ENCODE measurements at places on chromosomes 11 and 22.

DNA sequence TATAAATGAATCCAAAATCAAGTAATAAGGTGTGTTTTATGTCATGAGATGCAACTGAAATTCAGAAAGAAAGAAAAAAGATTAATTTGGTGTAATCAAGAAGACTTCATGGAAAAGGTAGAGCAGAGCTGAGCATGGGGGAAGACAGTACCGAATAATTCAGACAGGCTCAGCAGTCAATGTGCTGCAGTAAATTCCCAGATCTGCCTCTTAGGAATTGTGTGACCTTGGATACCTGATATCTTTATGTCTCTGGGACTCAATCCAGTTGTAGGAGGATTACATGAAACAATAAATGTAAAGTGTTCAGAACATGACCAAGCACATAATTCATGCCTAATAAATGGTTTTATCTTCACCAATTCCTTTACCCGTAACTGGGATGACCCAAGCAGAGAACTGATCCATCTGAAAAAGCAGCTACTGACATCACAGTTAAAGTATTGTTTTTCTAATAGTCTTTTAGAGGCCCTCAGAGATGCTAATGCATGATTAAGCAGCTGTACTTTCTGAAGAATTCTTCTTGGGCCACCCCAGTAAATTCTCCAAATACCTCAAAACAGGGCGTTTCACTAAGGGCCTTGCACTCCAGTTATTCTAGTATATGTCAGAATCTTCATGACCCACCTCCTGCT, 7.8 kb downstream of the MS4A12 start:
- peak; percentile 91 for DNase-seq

DNA sequence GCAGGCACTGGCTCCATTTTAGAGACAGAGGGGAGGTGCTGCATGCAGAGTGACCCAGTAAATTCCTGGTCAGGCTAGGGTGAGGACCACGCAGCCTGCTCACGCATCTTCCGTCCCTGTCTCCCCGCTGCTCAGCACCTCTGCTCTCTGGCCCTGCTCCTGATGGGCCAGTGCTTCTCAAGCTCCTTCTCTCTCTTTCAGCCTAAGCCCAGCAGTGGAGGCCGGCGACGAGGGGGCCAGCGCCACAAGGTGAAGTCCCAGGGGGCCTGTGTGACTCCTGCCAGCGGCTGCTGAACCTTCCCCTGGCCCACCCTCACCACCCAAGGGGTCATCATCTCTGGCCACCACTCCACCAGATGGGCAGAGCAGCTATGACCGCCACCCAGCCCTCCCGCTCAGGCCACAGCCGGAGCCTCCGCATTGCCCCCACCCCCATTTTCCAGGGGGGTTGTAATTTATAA, 24.7 kb downstream of the GTPBP1 start:
- DNase-seq, result no peak

- no peak for DNase-seq
These were observed 21.8 kb upstream of the YWHAH start for GRCh38 chr22:31922534-31922933.

DNA sequence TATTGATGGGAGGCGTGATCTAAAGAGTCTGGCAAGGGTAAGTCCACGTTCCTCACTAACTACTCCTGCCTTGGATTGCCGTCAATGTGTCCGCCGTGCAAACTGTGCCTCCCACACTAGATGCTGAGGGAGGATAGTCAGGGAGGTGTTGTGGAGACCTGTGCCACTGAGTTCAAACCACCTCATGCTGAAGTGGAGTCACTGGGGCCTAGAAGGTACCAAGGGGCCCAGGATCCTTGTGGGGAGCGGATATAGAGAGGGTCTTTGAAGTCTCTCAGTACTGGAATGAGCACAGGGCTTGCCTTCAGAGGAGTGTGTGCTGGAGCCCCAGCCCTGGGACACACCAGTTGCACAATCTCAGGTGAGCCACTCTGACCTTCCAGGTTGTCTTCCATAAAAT, 27.1 kb upstream of the TMPRSS4 start:
- no peak for DNase-seq

DNA sequence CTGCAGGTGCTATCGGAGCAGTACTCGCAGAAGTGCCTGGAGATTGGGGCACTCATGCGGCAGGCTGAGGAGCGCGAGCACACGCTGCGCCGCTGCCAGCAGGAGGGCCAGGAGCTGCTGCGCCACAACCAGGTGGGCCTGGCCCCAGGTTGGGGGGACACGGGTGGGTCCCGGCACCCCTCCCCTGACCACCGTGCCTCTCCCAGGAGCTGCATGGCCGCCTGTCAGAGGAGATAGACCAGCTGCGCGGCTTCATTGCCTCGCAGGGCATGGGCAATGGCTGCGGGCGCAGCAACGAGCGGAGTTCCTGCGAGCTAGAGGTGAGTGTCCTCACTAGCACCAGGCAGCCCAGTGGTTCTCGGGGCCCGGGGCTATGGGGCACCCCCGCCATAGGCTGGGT, 38.7 kb upstream of the GCAT start:
- DNase-seq, result no peak

- peak; percentile 76 for DNase-seq
These were observed 8.5 kb downstream of the AMOTL1 start for GRCh38 chr11:94776351-94777321.

- DNase-seq, result peak; percentile 44
These were observed 26.6 kb downstream of the SC5D start for GRCh38 chr11:121318848-121319834.

DNA sequence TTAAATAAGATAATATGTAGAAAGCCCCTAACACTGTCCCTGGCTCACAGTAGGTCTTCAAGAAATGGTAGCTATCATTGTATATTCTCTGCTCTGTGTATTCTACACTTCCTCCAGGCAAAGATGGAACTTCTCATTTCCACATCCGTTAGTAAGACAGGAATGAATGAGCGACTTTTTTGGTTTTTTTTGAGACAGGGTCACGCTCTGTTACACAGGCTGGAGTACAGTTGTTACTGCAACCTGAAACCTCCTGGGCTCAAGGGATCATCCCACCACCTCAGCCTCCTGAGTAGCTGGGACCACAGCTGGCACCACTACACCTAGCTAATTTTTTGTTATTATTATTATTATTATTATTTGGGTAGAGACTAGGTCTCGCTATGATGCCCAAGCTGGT, 2.3 kb upstream of the CLPB start:
- no peak for DNase-seq

DNA sequence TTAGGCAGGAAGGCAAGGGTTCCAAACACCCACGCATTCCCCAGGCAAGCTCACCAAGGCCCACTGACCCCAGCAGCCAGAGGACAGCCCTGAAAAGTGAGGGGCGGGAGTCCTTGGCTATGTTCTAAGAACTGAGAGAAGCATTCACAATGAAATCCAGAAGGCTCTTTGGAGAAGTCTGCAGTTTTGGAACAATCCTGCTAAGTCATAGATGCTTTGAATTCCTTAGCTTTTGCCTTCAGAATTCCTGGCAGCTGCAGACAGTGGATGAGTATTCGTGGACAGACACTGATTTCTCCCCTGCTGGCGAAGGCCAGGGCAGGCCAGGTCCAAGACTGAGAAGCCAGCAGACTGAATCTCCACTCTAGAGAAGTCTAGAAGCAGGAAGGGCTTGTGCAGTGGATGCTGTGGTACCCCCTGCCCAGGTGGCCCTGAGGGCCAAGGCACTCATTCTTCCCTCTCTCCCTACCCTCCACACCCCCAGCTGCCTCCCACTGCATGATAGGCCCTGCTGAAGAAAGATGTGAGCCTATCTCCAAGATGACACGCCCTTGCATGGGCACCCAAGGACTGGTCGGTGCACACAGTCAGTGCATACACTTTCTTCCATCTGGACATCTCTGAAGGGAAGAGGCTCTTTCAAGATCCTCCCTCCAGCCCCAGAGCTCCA, 133.2 kb upstream of the TEAD1 start:
- DNase-seq, result peak; percentile 74

- DNase-seq, result no peak
These were observed 72.2 kb downstream of the GAB2 start for GRCh38 chr11:78345450-78345849.

- DNase-seq, result no peak
These were observed 135.7 kb downstream of the ATXN10 start for GRCh38 chr22:45807156-45807915.

DNA sequence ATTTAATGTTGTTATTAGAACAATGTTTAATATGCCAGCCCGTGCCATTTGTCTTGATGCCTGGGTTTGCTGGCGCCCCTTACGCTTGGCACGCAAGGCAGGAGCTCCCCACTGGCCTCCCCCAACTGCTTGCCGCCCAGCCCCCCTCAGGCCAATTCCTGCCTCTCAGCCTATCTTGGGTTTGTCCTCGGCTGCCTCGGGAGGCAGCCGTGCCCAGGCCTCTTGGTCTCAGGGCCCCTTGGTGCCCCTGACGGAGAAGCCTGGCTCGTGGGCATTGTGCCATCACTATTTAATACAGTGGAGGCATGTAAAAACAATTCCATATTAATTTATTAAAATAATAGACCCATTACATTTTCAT, 119.8 kb downstream of the KCNQ1OT1 start:
- no peak for DNase-seq

GRCh38 chr22:41243361-41243760, 2.6 kb upstream of the CHADL start:
- DNase-seq, result no peak

GRCh38 chr11:58060535-58060934, 29.8 kb downstream of the OR6Q1 start:
- peak; percentile 71 for DNase-seq

DNA sequence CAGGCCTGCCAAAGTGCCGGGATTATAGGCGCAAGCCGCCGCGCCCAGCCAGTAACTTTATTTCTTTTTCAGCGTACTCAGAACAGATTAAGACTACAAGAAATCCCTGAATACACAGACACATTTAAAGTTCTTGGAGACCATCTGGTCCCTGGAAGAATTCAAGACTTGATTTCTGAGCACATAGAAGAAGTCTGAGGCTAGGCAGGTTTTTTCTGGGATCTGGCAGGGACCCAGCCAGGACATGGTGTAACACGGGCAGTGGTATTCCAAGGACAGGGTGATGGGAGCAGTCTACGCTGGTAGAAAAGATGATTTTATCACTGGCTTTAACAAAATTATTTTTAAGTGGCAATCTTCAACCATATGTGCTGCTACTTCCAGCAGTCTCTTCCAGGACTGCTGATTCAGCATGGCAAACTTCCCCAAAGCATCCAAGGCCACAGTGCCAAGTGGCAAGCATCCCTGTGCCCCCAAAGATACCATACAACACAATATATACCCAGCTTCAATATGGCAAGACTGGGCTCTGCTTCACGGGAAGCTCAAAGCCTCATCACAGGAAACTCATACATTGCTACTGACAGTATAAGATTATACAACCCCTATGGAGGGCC, 105.2 kb upstream of the OR5AK2 start:
- no peak for DNase-seq

GRCh38 chr11:10623797-10624761, 55.6 kb upstream of the LYVE1 start:
- DNase-seq, result peak; percentile 13

- DNase-seq, result no peak
These were observed 48.9 kb downstream of the IGSF9B start for GRCh38 chr11:133907841-133908241.

DNA sequence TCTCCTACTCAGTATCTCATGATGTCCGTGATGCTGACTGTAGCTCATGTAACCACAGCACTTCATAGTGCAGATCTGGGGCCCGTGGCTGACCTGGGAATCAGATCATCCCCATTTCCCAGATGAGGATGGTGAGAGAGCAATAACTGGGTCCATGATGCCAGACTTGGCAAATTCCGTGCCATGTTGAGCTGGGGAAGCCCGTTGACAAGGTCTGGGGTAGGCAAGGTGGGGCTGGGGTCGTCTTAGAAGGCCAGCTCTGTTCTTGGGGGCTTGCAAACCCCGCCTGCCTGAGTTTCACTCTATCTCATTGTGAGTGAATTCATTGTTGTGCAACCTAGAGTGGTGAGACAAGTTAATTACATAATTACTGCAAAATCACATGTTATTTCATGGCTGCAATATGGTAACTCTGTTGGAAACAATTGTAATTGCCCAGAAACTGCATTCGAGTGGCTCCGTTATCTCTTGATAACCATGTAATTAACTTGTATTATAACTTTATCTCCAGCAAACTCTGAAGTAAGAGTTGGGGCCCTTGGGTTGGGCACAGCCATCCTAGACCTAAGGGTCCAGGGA, 41.7 kb downstream of the LMO1 start:
- no peak for DNase-seq

GRCh38 chr11:79227767-79228755, 212.8 kb downstream of the TENM4 start:
- DNase-seq, result no peak

DNA sequence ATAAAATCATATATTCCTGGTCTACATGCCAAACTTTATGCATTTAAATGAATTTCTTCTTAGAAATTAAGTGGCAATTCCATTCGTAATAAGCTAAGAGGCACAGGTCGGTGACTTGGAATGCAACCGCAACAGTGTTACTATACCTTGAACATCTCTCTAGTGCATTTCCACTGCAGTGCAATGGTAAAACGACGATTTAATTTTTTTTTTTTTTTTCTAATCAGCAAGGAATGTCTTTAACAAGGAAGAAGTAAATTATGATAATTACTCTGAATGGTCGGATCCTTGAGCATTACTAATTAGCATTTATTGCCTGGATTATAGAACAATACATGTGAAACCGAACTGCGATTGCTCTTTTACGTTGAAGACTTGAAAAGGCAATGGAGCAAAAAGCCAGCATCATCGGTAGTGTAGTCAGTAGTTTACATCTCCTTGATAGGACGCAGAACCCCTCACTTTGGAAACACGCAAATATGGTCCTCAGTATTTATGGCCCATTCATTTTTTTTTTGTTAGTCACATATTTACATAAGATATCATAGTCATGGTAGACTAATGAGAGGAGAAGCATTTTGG, 20.2 kb downstream of the BLID start:
- DNase-seq, result no peak

- peak; percentile 58 for DNase-seq
These were observed 42.1 kb downstream of the PRDM10 start for GRCh38 chr11:129960216-129961214.

GRCh38 chr22:42937164-42937843, 77.6 kb downstream of the PACSIN2 start:
- DNase-seq, result peak; percentile 79

DNA sequence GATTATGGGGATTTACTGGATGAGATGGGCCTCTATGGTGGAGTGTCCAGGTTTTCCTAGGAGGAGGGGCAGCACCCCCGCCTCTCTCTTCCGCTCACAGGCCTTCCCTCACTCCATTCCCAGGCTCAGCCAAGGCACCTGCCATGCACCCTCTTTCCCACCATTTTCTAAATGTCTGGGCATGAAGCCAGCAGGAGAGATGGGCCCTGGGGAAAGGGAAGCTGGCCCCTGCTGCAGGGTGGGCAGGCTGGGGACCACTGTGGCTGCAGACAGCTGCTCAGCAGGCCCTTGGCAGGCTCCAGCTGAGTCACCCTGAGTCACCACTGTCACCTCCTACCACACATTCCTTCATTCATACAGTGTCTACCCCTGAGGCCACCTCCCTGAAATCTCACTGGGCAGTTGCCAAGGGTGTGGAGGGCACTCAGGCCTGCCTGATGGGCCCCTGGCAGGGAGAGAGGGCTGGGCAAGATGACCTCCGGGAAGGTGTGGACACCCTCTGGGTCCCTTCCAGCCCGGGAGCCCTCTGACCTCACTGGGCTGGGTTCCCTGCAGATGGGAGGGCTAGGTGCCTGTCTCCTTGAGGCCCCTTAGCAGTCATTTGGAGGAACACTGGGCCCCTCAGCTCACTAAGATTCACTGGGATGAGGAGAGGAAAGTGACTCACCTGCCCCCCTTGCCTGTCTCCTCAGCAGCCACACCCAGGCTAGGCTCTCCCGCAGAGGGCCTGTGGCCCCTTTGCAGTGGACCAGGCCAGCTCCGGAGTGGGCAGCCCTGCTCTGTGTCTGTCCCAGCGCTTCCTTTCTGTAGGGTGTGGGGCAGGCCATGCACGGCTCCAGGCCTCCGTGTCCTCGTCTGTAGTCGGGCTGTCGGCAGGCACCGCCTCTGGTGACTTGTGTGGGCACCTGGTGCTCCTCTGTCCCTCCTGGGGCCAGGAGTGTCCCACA, 7.8 kb downstream of the MYEOV start:
- DNase-seq, result peak; percentile 76
